Kidney tubule cell (primary cell): ENCODE measurements at places on chromosomes 1 and 21.

DNA sequence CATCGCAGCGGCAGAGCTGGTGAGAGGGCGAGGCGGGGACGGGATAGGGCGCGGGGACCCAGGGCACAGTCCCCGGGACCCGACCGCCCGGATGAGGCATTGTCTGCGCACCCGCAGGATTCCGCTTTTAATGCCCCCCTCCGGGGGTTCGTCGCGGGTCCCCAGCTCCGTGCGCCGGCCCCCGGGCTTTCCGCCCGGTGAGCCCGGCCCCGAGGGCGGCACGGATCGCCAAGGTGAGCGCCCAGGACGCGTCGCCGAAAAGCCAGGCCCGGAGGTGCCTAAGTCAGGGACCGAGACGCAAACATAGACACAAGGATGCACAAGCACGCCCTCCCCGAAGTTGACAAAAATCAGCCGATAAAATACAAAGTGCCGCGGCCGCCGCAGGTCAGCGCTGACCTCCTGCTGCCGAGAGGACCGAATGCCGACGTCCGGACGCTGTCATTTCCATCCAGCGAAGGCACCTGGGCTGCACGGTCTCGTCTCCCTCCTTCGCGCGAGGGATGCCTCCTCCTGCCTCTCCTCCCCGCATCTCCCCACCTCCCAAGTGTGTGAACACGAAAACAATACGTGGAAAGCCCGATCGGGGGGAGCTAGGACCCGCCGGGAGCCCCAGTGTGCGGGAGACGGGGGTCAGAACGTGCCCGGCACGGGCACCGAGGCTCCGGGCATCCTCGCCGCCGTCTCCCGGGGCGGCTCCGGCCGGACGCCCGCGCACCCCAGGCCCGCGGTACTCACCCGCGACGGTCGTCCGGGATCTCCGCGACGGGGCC is 101.1 kb upstream of the SOD1 start:
- peak; percentile 32 for DNase-seq

- no peak for DNase-seq
Measured at GRCh38 chr21:46265736-46266525, 19.5 kb downstream of the MCM3AP start.

DNA sequence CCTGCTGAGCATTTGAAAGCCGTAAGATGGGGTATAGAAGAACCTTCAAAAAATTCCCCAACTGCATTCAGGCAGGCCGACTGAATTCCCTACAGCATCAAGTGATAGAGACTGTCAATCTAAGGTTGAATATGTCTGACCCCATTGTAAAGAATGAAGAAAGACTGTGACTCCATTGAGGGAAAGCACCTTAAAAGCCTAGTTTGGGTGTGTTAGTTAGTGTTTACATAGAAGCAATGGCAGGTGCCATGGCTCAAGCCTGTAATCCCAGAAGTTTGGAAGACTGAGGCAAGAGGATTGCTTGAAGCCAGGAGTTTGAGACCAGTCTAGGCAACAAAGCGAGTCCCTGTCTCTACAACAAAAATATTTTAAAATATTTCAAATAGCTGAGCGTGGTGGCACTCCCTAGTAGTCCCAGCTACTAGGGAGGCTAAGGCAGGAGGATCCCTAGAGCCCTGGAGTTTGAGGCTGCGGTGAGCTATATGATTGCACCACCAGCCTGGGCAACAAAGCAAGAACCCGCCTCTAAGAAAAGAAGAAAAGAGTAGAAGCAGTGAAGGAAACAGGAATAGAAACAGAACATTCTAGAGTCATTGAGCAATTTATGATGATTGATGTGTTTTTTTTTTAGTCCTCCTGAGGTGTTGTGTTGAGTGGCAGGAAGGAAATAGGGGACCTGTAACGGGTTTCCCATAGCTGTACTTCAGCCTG is 15.4 kb downstream of the POLR3GL start:
- DNase-seq, result no peak

DNA sequence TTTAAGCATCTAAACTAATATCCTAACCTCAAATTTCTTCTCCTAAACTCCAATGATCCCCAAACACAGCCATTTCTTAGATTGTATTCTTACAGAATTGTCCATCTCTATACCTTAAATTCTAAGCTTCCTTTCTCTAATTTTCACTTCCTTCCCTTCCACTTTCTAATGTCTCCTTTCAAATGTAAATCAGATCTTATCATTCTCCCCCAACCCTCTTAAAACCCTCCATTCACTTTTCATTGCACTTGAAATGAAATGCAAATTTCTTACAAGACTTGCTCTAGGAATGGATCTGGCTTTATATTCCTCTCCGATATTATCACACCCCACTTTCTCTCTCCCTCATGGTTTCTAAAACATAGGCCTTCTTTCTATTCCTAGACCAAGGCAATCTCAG is 534.6 kb downstream of the LMO4 start:
- no peak for DNase-seq

GRCh38 chr1:3013371-3014049 is 7.8 kb upstream of the ACTRT2 start:
- DNase-seq, result no peak

DNA sequence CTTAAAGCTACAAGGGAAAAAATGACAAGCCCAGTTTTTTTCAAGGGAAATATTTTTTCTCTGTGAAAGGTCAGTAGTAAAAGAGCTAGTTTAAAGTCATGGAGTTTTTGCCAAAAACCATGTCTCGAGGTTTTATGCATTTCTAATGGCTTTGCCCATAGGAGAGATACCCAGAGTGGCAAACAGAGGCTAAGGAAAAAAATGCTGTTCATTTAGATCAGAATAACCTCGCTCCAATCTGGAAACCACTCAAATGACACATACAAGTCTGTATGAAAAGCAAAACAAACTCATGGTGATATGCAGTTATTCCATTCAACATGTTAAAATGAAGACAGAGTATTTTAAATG is 36.9 kb upstream of the EDEM3 start:
- no peak for DNase-seq

GRCh38 chr1:165496501-165496900 is 47.3 kb upstream of the LRRC52 start:
- no peak for DNase-seq

DNA sequence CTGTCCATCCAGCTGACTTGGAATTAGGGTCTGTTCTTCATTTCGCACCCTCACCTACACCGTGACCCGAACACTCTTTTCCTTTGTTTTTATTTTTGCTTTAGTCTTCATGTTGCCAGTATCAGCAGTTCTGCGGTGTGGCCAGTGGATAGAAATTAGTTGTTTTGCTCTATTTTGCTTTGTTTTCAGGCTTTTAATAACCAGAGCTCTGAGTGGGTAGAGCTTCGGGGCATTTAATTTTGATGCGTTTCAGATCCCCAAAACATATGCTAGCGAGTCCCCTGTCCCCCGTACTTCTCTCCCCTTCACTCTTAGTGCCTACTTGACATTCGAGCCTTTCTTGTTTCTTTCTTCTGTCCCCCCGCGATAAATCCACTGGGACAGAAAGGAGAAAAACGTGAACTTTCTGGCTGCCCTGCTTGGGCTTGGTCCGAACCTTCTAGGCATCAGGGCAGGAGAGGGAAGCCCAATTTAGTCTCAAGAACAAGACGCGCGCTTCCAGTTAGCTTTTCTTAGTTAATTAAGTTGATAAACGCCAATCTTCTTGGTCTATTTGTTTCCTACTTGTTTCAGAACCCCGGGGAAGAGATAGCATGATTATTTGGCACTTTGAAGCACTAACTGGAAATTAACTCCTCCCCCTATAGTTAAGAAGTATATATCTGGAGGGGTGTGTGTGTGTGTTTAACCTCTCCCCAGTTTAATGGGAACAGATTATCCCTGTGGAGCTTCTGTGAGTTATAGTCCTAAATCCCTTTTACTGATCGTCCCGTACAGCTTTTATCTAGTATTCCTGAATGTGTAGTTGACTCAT is 839 bp downstream of the SWT1 start:
- DNase-seq, result peak; percentile 6

DNA sequence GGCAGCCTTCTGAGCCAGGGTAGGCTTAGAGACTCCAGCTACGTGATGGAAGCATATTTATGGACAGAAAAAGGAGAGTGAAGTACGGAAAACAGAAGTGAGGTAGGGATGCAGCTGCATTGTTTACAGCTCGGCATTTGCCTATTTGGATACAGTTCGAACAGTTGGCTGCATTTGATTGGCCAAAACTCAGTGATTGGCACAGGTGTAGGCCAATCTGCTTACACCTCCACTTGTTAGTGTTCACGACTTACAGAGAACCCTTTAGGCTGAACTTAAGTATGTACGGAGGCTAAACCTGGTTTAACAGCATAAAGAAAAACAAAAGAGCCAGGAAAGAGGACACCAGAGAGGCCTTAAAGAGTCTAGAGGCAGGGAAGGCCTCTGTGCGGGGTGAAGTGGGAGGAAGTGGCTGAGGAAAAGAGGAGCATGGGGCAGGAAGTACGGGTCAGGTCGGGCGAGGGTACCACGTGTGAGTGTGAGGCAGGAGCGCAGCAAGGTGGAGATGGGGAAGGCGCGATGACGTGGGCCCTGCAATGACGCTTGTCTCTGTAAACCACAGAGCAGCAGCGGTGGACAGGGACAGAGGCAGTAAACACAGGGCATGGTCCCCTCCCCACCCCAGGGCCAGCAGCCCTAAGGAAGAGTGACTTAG is 32.0 kb downstream of the RSPH1 start:
- peak; percentile 45 for DNase-seq

DNA sequence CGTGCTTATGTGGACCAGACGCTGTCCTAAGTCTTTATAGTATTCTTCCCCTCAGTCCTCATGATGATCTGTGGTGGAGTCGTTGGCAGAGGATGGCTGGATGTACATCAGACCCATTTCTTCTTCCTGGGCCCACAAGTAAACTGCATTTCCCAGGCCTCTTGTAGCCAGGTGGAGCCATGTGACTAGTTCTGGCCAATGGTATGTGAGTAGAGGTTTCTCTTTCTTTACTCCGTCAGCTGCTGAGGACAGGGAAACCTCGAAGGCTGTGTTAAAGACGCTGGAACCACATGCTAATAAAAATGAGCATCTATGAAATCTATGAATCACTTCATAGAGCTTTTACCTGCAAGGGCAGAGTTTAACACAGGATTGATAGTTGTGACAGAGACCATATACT is 18.7 kb upstream of the ZNF362 start:
- DNase-seq, result no peak

- DNase-seq, result no peak
Measured at GRCh38 chr1:13893409-13893821, 193.4 kb downstream of the PRDM2 start.

GRCh38 chr1:32198237-32199042 is 2.0 kb upstream of the CCDC28B start:
- no peak for DNase-seq

GRCh38 chr1:178192686-178193085 is 98.8 kb downstream of the RASAL2 start:
- DNase-seq, result peak; percentile 92

DNA sequence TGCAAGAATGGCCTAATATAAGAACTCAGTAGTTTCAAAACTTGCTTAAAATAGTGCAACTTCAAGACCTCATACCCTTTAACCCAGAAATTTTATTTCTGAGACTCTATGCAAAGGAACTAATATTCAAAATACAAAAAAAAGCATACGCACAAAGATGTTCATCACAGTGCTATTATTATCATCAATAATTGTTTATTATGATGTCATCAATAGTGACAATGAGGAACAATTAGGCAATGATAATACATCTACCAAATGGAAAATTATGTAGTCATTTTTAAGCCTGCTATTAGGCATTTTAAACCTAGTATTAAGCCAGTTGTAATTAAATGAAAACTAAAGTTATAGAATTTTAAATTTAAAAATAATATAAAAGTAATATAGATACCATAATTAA is 3.3 kb downstream of the TTLL7 start:
- no peak for DNase-seq

- no peak for DNase-seq
Measured at GRCh38 chr1:93613898-93614297, 67.7 kb downstream of the BCAR3 start.

DNA sequence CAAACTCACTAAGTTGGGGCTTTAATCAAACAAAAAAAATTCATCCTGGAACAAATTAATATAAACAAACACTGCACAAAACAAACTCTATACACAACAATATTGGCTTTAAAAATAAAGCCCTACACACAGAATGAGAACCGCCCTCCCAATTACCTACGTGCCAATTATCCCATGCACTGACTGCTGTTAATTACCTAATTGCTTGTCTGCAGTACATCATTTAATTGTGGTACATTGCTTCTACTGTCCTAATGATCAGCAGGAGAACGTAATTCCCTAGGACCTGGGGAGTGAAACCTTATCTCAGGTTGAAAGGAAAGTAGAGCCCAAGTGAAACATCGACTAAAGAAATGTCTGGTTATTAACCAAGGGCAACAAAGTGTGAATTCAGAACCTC is 364.5 kb downstream of the KCNH1 start:
- DNase-seq, result no peak

- DNase-seq, result no peak
Measured at GRCh38 chr1:221998781-221999180, 256.9 kb upstream of the DUSP10 start.

DNA sequence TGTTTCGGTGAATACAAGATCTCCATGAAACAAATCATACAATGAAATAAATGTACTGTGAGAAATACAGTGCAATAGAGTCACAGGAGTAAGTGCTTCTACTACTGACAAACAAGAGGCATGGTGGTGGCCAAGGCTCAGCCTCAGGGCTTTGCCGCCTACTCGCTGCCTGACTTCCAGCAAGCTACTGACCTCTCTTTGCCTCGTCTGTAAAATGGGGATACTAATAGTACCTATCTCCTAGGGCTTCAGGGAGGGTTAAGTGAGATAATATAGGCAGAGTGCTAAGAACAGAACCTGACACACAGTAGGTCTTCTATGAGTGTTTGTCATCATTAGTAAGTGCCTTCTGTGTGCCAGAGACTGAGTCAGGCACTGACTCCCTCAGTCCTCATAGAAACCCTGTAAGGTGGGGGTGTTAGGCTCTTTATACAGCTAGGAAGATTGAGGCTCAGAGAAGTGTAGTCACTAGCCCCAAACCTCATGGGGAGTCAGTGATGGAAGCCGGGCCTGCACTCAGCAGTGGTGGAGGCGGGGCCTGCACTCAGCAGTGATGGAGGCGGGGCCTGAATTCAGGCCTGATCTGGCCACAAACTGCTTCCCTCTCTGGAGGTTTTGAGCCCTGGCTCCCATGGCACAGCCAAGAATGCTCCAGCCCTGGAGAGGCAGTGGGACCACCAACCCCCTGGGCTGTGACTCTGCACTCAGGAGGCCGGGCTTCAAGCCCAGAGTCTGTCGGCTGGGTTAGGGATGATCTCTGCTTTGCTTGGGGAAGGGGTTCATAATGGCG is 6.8 kb downstream of the BSND start:
- no peak for DNase-seq

DNA sequence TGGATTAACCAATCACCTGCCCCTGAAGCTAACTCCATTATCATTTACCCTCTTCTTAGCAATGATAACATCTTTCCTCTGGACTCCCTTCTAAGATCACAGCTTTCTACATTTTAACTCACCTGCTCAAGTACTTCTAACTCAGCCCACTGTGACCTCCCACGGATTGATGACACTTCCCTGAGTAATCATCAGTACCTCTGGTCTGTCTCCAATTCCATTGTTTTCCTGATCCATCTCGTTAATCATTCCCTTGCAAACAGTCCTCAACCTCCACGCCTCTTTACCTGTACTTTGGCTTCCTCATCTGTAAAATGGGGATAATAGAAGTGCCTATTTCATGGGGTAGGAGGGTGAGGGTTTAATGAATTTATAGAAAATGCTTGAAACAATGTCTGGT is 195.3 kb upstream of the APP start:
- peak; percentile 91 for DNase-seq

GRCh38 chr1:53705446-53706096 is 33.4 kb downstream of the GLIS1 start:
- no peak for DNase-seq

- no peak for DNase-seq
Measured at GRCh38 chr1:210159211-210159610, 73.4 kb upstream of the SERTAD4 start.
